ENCODE measurements at places on chromosomes 7 and 10.

DNA sequence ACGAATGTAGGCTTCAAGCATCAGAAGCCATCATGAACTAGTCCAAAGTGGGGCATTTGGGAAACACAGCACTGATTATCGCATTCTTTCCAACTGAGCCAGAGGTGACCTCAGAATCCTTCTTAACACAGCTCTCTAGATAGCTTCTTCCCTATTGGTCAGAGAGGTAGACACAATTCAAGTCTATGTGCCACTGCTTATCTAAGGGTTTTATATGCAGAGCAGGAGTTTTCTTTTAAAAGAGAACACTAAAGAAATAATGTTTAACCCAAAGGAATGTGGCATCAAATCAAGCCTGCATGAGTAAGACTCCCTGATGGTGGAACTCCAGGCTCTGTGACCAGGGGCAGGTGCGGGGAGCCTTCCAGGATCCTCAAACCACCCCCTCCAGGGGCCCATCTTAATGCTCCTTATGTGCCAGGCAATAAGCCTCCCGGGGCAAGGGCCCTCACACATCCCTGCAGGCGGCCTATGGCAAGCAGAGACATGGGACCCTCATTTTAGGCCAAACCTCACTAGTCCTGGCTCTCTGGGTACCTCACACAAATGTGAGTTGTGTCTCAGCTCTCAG is 13.8 kb downstream of the HSPA12A start:
- DNase-seq = no peak

DNA sequence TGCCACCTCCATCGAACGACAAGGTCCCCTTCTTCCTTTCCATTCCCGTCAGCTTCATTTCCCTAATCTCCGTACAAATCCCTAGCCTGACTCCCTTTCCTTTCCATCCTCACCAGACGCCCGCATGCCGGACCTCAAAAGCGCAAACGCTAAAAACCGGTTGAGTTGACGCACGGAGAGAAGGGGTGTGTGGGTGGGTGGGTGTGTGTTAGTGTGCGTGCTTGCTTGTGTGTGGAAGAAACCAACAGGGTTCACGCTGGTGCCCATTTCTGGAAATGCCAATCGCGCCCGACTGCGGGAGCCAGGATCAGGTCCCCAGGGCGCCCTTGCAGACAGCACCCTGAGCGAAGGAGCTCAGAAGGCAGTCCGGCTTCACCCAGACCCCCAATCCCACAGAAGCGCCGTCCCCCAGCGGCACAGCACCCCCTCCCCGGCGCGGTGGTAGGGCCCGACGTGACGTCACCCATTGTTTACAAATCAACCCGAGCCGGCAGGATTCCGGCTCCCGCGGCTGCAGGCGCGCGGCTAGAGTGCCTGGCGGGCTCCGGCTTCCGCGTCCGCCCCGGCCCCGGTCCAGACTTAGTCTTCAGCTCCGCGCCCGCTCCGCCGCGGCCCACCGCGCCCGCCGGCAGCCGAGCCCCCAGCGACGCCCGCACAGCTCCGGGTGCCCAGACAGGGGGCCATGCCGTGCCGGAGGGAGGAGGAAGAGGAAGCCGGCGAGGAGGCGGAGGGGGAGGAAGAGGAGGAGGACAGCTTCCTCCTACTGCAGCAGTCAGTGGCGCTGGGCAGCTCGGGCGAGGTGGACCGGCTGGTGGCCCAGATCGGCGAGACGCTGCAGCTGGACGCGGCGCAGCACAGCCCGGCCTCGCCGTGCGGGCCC is at the start of gene FRAT1:
TSS of gene FRAT1 (plus strand) at position 500 of the 880 bp plus-strand sequence. CDS start at position 683, 183 bp downstream.
- no peak for DNase-seq

DNA sequence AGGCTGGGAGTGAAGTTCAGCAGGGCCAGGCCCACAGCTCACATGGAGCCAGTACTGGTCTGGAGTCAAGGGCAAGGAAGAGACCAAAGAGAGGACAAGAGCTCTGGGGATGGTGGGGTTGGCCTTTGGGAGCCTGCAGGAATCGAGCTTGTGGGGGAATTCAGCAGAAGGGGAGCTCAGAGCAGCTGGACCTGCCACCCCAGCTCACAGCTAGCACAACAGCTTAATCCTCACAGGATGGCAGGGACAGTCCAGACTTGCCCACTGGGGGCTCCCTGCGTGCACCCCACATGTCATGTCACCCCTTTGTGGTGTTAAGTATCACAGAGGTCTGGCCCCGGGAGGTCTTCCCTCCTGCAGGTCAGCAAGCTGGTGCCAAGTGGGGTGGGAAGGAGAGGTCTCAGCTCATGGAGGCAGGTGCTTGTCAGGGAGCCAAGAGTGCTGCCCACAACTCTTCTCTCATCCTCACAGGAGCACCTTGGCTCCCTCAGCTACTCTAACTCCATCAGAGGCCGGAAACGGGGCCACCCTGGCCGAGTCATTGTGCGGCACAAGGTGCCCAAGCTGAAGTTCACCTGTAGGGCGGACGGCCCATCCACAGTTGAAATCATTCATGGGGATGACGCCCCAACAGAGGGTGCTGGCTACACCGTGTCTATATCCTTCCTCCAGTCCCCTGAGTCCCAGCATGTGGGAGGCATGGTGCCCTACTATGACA is 22.5 kb downstream of the CUZD1 start:
- DNase-seq = no peak

GRCh38 chr10:96334616-96335526 is 23.9 kb downstream of the OPALIN start:
- no peak for DNase-seq

GRCh38 chr7:140229101-140229525 is 52.3 kb upstream of the KDM7A start:
- DNase-seq = no peak

- no peak for DNase-seq
These were observed 706.8 kb upstream of the MBL2 start for GRCh38 chr10:53479365-53479764.

- no peak for DNase-seq
These were observed 552.2 kb upstream of the FZD8 start for GRCh38 chr10:36194276-36194675.

DNA sequence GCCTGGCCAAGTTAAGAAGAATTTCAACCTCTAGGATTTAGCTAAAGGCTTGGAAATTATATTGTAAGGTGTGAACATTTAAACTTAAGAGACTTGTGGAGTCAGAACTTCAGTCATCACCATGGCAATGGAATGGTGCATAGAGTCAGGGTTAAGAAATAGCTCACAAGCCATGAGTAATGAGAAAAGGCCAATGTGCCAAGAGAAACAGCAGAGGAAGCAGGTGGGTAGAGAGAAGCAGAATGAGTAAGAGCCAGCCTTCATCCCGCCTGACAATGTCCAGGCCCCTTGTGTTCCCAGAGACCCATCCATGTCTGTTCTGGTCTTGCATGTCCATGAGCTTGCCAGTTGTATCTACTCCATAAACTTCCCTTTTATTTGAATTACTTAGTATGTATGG is 62.6 kb upstream of the TBX20 start:
- DNase-seq = no peak

- DNase-seq = no peak
These were observed 34.6 kb upstream of the SLC35G1 start for GRCh38 chr10:93859049-93859655.

DNA sequence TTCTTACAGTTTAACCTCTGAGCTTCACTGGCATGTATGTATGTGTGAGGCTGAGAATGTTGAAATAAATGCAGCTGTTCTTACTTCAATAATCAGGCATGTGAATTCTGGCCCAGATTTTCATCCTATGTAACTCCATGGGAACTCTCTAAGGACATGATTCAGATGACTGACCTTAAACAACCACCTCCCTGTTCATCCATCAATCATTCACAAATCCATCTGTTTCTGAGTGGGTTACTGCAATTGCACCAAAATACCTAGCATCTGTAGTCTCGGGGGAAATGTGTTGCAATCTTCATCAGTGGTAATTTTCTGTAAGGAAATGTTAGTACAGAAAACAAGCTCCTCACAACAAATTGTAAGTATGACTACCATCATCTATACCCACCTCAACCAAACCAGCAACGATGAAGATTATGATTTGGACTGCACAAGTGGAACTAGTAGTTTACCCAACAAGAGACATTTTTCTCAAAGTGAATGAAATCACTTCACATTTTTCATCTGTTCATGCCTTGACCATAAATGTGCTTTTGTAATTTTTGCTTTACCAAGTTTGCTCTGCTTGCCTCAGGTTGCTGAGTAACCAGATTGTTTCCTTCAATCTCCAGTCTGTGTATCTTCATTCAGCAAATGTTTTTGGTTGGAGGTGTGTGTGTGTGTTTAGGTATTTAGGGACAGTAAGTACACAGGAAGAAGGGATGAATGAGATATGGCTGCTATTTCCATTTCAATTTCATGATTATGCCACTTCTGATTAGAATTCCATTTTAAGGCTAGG is 65.7 kb upstream of the FZD8 start:
- no peak for DNase-seq

DNA sequence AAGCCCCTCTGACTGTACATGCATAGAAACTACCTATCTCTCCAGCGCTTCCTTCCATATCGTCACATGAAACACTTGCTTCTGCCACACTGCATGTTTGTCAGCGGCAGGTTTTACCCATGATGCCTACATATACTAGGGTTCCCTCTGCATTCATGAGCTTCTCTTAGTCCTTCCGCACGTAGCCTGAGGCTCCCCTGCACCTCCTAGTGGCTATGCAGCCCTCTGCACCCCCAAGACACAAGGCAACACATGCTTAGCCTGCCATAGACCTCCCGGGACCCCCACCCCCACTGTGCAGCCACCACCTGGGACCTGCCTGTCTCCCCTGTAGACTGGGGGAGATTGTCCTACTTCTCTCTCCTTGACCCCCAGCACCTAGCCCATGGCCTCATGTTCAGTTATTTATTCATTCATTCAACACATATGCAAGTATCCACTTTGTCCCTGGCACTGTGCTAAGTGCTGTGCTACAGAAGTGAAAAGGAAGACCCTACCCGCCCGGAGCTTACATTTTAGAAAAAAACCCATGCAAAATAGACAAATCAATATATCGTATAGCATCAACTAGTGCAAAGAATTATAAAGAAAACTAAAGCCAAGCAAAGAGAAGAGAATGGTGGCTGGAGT is 23.5 kb downstream of the TMEM273 start:
- no peak for DNase-seq

DNA sequence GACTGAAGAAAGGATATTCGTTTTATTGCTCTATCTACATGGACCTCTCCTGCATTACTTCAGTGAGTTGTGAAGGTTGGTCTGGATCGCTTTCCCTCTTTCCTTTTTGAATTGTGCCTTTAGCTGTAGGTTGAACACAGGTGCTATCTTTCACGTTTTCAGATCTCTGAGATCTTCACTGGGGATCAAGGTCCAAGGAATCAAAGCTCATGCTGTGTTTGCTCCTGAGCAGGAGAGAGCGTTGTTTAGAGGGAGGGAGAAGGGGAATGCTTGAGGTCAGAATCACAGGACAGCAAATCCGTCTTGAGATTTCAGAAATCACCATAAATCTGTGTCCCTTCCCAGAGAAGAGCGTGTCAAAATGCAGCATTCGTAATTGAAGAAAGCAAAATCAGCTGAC is 105.0 kb downstream of the INSYN2A start:
- no peak for DNase-seq

DNA sequence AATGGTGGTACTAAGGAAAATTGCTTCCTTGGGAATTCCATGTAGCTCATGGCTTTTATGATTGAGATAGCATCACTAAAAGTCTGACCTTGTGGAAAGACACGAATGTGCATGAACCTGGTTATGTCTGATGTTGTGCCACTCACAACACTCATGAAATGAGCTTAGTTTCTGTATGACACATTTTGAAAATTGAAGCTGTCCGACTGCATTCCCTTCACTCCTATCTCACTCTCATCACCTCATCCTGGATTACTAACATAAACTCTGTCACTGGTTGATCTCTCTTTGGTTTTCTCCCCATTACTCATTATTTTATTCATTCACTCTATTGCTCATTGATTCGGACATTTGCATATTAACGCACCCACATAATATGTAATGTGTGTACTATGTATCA is 190.0 kb upstream of the VWC2 start:
- DNase-seq = no peak

DNA sequence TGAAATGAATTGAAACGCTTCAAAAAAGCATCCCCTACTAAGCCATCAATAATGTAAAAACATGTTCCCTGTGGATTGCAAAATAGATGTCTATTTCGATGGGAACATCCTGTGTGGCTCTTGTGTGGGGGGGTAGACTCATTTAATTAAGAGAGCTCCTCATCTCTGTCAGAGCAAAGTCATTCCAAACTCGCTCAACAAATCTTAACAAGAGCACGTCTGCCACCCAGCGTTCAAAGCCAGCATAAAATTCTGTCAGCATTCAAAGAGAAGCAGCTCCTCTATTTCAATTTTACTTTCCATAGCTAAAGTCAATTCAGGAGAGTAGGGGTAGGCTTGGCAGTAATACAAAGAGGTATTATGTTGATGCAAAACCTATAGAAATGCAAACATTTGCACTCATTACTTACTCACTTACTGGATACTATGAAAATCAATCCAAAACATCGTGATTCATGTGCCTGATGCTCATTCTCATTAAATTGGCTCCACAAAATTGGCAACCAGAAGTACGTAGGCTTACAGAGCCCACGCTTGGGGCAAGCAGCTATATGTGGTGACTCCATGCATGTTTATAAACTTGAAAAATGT is 114.9 kb downstream of the IPMK start:
- DNase-seq = no peak

GRCh38 chr7:55556492-55556891 is 15.8 kb downstream of the VOPP1 start:
- DNase-seq = no peak

DNA sequence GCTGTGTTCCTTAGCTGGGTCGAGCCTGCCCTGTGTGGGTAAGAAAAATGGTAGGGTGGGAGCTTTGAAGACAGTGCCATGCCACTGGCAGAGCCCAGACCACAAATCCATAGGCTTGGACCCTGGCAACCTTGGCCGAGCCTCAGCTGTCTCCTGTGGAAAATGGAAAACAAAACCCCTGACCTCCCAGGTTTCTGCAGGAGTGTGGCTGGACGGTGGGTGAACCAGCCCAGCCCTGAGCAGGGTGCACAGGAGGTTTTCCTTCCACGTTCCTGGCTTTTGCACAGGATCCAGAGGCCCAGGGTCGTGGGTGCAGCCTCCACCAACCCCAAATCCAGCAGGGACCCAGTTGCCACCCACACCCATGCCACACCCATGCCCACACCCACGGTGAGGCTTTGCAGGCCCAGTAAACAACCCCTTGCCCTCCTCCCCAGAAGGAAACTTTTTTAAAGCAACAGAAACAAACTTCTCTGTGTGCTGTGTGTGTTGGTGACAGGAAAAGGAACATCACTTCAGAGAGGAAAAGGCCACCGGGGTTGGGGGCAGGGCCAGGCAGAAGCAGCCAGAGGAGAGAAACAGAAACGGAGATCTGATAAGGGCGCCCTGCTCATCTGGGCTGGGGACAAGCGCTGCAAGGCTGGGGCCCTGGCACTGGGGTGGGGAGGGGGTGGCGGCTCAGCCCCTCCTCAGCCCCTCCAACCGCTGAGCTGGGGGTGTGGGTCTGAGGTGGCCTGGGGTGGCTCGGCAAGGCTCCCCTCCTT is 20.7 kb upstream of the ZMIZ1 start:
- no peak for DNase-seq
